ENCODE measurements at places on chromosomes 5 and 9.

- peak; percentile 97 for DNase-seq
These were observed 96.8 kb downstream of the ZNF608 start for GRCh38 chr5:124649491-124650146.

- DNase-seq: no peak
These were observed 22.5 kb downstream of the SLC31A2 start for GRCh38 chr9:113173341-113173740.

DNA sequence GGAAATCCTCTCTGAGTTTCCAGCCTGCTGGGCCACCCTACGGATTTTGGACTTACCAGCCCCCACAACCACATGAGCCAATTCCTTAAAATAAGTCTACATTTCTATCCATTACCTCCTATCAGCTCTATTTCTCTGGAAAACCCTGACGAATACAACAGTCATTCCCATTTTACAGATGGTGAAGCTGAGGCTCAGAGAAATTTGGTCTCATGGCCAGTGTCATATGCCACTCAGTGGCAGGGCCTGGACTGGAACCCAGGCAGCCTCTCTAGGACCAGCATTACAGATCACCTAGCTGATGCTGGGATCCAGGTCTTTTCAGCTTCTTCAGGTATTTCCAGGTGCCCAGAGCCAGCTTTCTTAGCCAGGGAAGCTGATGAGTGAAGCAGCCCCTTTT lies 45.0 kb upstream of the SH3PXD2B start:
- DNase-seq: no peak

DNA sequence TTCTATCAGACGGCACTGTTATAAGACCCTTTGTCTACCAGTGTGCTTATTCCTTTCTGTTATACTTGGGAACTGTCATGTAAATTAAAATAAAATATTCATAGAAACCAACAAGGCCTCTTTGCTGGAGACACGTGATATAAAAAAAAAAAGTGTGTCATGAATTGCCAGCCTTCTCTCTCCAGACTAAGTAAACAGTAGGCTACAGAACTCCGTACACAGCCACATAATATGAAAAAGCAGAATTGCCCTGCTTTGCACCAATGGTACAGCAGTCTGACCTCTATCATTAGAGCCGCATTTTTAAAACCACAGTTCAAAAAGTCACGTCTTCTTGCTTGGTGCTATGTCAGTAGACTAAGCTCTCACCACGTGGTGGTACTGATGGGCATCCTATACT lies 231.3 kb downstream of the SEMA5A start:
- no peak for DNase-seq

- DNase-seq: no peak
These were observed 48.3 kb downstream of the EHMT1 start for GRCh38 chr9:137666955-137667670.

DNA sequence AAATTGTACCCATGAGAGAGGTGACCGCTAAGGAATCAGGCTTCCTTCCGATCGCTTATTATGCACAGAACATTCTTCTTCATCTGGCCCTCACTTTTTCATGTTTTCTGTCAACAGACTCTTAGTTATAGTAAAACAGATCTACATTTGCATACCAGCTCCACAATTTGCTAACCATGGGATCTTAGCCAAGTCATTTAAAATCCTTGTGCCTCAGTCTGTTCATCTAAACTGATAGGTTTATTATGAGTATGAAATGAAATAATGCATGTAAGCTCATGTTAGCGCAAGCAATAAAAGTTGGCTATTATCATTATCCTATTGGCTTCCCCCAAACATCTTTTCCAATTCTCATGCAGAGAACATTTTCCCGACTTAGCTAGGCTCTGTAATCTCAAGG lies 42.3 kb downstream of the FGF1 start:
- DNase-seq: no peak

DNA sequence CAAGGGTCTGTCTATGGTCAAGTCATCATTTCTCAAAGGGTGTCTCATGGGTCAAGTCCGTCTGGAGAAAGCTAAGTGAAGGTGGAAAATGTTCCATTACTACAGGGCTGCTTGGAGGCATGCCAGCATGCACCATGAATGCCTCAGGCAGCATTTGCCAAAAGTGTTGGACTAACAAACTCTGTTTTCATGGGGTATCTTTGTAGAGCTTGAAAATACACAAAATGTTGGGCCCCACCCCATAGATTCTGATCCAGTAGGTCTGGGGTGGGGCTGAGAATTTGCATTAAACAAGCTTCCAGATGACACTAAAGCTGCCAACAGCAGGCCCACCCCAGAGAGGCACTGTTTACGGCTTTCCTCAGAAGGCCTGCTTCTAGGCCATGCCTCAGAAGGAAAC lies 75.0 kb upstream of the FRRS1L start:
- no peak for DNase-seq

GRCh38 chr9:38363589-38363925 lies 28.9 kb upstream of the ALDH1B1 start:
- DNase-seq: no peak

DNA sequence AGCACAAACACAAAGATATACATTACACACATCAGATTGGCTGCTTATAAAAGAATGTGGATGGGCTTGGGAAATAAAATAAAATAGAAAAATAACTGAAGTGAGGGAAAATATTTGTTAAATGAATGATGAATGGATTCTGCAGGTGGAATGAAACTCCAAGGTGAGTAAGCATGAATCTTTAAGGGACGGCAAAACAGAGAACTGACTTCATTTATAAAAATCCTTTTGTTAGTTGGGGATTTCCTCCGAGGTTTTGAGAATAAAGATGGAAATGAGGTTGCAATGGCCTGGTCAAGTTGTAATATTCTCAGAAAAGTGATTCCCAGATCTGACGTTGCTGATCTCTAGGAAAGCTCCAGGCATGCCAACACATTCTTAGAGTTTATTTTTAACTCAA lies 20.9 kb upstream of the SEMA6A start:
- peak; percentile 43 for DNase-seq

GRCh38 chr9:16371306-16371705 lies 499.2 kb downstream of the BNC2 start:
- peak; percentile 71 for DNase-seq

DNA sequence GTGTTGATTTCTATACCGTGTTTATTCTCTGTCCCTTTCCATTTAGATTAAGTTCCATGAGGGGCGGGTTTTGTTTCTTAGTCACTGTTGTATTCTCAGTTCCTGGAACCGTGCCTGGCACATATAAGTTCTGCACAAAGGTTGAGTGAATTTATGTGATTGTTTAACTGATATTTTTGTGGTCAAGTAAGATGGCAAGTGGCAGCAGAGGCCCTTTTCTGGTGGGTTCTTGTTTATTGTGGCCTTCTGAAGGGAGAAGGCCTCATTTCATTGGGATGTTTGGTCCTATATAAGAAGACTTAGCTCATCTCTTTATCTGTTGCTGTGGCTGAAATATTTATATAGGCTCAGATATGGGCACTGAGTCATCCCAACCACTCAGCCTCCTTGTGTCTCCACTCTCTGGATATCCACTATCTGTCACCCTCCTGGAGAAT lies 262.5 kb downstream of the PSAT1 start:
- DNase-seq: no peak

DNA sequence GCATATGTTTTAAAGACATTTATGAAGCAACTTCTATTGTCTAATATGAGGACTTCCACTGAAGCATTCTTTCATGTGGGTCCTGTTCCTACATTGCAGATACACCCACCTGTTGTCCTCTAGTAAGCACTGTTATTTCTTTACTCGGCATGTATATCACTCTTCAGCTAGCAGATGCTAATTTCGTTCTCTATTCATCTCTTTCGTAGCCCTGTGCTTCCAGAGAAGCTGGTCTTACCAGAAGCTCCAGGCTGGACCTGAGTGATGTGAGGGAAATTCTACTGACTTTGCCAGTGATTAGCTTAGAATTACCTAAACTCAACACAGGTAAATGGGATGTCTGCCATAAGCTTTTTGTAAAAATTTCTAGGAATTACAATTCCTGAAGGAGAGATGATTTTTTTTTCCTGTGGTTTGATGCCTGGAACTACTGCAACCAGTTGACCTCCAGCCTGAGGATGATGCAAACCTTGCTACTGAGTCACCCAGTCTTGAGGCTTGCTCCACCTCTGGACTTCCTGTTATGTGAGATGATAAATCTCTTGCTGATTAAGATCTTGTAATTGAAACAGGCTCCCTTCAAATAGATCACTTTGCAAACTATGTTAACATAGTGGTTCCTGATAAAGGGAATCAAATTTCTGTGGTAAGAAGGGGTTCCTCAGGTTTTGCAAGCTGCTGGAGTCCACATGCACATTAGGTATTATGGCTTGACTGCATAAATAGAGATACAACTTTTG lies 52.2 kb upstream of the SPINK5 start:
- DNase-seq: peak; percentile 80

DNA sequence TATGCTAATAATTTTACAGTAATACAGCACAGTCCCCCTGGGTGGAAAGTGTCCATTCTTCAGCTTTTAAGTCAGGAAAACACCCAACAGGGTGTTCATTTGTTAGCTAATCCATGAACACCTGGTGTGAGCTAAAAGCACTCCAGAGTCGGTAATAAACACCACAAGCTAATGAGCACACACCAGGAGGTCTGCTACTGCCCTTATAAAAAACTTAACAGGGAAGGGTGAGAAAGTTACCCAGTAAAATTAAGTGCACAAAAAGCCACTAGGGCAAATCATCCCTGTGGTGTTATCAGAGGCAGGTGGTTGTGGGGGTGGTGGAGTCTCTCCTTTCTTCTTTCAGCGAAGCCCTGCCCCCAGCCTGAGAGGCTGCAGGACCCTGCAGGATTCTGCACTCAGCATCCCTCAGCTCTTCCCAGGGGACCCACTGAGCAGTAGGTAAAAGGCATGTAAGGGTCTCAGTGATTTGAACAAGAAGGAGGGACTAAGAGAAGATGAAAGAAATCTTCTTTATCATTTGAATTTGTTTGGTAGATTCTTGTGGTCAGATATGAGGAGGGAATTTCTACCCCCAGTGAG lies 14.4 kb downstream of the GDNF start:
- no peak for DNase-seq

DNA sequence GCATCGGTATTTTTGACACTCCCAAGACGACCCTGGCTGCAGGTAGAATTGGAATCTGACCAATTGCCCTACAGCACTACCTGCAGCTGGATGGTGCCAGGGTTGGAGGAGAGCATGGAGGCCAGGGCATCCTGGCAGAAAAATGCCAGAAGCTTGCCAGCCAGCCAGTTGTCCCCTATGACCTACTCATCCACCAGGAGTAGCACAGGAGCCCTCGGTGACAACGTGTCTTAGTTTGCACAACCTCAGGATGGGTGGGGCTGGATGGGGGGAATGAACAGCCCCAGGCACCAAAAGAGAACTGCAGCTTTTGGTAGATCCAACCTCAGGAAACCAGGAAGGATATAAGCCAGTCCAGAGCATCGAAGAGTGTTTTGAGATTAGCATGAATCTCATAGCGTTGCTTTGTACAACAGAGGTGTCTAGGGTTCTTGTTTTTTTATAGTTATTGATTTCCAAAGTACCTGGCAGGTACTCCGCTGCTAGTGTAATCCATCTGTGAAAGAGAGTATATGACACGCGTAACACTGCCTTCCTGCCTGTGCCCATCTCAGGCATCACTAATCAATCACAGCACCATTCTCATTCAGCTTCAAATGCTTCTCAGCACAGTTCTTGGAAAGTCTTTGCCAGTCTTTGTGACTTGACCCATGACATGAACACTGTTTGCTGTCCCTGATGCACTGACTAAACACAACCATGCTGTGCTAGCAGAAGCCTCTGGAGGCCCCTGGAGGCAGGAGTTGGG lies 36.7 kb upstream of the ASS1 start:
- DNase-seq: no peak

- no peak for DNase-seq
These were observed 381.1 kb downstream of the ZNF608 start for GRCh38 chr5:124365361-124365801.

DNA sequence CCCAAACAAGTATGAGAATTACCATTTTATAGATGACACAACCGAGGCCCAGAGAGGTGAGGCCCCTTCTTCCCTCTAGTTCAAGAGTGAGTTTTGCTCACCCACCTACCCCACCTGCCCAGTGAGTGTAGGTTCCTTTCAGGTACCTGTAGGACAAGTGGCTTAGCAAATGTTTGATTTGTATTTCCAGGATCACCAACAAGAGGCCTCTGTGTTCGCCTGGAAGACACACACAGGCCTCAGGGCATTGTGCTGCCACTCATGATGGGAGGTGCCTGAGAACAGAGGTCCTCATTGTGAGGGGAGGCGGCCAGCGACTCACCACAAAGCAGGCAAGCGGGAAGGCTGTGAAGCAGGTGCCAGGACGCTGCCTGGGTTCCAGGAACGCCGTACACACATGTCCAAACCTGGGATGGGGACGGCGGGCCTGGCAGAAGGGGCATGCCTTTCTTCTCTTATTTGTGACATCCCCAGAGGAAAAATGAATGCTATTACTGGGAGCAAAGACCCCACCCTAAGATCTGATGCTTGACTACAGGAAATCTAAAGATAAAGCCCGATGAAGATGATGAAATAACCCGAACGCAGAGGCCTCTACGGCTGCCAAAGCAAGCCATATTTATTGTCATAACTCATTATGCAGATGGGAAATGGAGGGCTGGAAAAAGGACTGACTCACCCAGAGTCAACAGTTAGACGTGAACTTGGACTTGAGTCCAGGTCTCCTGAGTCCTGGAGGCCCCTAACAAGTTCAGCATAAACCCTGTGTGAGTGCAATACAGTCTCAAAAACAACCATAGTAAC lies 60.2 kb upstream of the SLC25A51 start:
- DNase-seq: peak; percentile 81

DNA sequence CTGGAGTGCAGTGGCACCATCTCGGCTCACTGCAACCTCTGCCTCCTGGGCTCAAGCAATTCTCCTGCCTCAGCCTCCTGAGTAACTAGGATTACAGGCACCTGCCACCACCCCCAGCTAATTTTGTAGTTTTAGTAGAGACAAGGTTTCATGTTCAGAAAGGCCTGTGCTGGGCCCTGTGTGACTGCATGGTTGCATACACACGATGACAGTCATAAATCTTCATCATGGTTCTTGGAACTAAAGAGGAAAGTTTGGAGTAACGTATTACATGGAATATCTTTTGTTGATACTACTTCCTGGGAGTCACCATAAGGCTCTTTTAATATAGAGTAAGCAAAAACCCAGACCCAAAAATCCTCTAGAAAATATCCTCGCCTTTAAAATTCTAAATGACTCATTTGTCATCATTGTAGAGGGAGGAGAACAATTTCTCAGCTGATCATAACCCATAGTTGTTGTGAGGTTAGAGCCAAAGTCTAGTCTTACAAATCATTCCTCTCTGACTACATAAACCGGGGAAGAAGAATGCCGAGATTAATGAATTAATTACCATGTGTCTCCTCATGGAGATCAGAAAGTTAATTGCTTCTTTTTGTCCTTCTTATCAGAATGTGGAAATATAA lies 47.0 kb downstream of the KLF9 start:
- no peak for DNase-seq

DNA sequence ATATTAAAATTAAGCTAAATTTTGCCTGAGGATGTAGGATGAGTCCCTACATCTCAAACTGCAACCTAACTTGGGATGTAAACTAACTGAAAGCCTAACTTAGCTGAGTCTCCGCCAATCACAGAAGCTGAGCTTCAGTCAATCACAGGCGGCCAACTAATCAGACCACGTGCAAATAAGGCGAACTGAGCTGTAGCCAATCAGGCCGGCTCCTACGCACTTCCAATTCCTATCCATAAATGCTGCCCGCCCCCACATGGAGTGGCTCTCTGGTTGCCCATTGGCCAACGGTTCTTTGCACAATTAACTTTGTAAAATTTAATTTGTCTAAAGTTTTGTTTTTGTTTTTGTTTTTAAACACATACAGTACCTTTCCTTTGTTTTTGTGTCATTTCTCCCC lies 13.9 kb upstream of the GPX8 start:
- no peak for DNase-seq
